Hippocampal formation (tissue), 2 donors: ENCODE measurements at places on chromosomes 7 and 10.

DNA sequence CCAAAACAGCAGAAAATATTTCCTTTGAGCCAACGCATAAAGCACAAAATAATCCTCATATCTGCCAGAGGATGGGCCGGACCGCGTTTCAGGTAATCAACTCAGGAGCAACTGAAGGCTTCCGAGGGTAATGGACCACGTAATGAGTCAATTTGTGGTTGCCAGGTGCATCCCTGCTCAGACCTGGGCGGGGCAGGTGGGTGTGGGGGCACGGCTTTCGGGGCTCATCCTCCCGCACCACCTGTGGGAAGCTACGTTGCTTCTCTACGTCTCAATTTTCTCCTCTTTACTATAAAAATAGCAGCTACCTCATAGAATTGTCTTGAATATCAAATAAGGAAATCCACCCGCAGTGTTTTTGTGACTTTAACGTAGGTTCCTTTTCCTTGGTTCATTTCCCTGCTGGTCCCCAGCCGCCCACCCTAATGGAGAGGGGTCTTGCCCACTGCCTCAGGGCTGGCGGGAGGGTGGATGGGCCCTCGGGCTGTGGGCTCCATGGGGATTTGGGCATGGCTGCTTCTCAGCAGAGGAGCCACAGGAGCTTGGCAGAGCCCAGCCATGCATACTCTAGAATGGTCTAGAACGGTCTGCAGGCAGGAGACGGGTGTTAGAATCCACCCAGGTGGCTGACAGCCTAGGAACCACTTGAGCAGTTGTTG, 324.7 kb downstream of the ADARB2 start:
- DNase-seq, result no peak

DNA sequence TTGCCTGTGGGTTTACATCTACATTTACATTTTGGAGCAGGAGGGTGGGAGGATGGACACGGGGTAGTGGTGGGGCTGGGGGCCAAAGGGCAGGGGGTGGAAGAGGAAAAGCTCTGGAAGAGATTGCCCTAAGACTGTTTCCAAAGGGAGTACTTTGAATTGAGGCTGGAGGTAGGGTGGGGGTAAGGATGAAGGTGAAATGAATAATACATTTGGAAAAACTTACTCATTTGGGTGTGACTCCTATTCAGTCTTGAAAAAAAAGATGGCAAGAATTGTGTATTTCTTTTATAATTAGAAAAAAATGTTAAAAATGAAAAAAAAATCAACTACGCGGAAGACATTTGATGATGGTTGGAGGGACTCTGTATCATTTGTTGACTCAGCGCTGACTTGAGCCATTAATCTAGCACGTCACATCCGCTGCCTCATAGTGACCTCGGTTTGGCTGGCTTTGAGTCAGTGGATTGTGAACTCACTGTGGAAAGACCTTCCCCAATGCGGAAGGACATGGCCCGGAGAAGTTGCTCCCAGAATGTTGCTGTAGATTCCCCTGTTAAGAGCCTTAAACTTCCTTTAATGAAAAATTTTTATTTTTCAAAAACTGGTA, 2.8 kb downstream of the FAM180A start:
- DNase-seq, result no peak

DNA sequence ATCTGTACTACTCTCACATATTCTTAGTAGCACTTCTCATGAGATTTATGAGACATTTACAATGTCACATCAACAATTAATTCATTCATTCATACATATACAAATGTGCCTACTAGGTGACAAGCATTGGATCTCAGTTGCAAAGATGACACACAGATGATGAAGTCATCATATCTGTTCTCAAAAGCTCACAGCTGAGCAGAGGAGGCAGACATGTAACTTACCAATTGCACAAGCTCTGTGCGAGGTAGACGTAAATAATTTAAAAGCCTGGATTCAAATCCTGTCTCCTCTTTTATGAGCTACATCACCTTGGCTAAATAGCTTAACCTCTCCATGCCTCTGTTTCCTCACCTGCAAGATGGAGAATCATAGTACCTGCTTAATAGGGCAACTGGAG, 109.4 kb upstream of the FAM133B start:
- DNase-seq, result no peak

DNA sequence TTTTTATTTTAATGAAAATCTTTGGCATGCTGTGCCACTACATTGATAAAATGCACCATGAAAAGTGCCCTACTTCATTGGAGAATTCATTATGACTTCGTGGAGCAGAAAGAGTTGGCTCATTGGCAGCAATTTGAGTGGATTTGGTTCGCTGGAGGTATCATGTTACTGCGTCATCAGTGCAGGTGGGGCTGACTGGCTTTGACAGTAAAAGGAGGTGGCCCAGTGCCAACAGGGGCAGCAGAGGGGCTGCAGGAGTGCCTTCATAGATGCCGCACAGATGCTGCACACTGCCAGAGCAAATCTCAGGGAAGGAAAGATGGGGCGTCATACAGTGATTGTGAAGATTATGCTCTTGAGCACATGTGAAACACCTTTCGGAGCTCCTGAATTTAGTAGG, 22.2 kb downstream of the FZD1 start:
- no peak for DNase-seq

GRCh38 chr7:16450366-16450765, 15.2 kb downstream of the SOSTDC1 start:
- DNase-seq, result peak; percentile 36

DNA sequence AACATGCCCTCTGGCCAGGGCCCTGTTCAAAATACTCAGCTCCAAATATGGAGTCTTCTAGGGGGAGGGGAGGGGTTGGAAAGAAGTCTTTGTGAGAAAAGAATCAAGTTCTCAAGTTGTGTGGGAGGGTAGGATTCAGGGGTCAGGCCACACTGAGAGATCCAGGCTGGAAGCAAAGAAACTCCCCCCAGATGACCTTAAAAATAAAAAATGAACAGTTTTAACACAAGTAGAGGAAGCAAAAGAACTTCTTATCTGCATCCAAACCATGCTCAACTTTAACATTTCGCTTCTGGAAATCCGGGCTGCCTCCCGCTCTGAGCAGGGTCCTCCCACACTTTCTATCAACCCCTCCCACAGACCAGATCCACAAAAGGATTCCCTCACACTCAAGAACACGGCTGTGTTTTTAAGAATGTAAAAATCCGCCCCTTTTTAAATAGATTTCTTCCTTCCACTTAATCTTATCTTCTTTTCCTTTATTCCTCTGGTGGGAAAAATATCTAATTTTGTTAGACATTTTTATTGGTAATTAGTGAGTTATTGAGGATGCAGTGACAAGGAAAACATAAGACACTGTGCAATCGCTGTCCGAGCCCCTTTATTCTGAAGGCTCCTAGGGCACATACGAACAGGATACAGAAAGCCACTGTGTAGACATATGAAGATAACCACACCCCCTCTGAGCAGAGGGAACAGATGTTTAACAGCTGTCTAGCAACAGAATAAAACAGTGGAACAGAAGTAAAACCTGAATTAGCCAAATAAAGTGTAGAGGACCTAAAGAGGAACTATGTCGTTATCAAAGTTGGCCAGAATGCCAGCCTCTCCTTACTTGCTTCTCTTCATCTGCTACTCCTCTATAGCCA, 43.8 kb downstream of the CYTH3 start:
- no peak for DNase-seq

GRCh38 chr7:37089972-37090371, 358.7 kb downstream of the ELMO1 start:
- DNase-seq, result no peak

DNA sequence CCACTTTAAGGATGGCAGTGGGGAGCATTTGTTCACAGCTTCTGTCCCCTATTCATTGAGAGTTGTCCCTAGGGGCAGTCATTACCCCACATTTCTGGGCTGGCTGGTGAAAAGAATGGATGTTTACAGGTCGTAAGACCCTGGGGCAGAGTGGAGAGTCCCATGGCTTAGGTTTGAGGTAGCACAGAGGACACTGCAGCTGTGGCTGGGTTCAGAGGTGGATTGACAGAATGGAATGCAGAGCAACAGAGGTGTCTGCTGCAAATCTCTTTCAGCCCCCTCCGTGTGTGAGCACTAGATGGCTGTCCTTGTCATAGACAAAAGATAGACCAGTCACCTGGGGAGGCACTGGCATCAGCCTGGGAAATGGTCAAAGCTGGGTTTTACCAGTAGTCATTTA, 141.9 kb downstream of the CACNB2 start:
- no peak for DNase-seq

DNA sequence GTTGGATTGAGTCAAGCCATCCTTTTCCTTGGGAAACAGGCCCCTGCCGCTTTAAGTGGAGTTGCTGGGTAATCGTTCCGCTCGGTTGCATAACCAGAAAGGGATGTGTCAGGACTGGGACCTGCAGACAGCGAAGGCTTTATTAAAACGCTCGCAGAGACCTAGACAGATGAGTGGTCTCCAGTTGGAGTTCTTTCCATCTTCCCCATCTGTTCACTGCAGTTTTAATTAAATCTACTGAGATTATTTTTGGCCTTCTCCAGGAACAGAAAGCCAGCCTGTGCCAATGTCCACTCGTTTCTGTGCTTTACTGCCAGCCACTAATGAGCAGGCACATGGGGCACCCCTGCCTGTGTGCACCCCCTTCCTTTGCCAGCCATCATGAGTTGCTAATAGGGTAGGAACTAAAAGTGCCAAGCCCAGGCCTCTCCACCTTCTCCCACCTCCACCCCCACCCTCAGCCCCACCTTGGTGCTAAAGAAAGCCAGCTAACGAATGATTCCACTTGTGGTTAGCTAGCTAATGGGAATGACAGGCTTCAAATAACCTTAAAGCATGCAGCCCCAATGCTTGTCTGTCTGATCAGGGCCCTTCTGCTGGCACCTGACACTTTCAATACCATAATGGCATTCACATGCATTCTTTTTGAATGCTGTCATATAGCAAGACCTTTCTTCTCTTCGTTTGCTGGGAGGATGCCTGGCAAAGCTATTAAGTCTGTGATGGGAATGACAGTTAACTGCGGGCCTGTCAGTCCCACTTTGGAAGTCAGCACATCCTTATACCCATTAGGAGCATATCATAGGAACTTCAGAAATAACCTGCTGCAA, 556.8 kb upstream of the GALNT17 start:
- DNase-seq, result no peak

DNA sequence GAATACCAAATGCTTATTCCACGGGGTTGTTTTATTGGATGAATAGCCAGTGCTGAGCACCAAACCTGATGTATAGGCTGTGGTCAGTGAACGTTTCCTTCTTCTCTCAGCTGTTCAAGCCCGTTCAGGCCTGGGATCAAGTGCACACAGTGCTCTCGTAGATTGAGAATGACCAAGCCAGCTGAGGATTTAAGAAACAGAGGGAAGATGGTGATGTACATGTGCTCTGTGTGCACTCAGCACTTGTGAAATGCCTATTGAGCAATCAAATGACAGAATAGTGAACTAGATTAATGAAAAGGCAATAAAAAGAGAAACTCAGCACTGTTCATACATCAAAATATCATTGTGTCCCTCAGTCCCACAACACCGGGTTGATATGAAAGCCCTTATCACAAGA, 302.5 kb downstream of the BMPER start:
- DNase-seq, result no peak

GRCh38 chr7:38756521-38756920, 125.3 kb upstream of the AMPH start:
- DNase-seq, result no peak

GRCh38 chr10:54609423-54609822, 191.6 kb downstream of the PCDH15 start:
- no peak for DNase-seq

GRCh38 chr10:60032723-60033122, 126.4 kb upstream of the CCDC6 start:
- no peak for DNase-seq

GRCh38 chr10:101939008-101939648, 95.5 kb upstream of the KCNIP2 start:
- DNase-seq, result no peak

DNA sequence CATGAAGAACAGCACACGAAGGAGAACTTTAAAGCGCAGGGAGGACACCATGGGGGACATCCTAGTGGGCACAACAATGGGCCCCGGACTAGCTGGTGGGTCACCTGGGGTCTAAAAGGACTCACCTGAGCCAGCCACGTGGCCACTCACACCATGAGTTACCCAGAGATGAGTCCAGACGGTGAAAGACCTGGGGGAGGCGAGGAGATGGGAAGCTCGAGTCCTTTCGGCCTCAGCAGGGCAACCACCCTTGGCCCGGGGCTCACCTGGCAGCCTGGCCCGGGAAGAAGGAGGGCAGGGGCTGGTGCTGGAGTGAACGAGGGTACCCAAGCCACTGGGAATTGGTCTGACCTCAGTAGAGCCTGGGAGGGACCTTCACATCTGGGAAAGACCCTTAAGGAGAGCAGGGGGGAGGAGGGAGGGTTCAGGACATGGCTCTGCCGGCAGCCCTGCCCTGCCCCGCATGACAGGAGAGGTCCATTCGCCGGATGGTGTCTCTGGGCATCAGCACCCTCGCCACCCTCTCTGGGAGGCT, 5.7 kb downstream of the GIGYF1 start:
- no peak for DNase-seq

GRCh38 chr7:154591544-154591943, 411.4 kb downstream of the PAXIP1 start:
- DNase-seq, result peak; percentile 78

- no peak for DNase-seq
Observed at GRCh38 chr10:63396133-63396761, 69.5 kb downstream of the JMJD1C start.

DNA sequence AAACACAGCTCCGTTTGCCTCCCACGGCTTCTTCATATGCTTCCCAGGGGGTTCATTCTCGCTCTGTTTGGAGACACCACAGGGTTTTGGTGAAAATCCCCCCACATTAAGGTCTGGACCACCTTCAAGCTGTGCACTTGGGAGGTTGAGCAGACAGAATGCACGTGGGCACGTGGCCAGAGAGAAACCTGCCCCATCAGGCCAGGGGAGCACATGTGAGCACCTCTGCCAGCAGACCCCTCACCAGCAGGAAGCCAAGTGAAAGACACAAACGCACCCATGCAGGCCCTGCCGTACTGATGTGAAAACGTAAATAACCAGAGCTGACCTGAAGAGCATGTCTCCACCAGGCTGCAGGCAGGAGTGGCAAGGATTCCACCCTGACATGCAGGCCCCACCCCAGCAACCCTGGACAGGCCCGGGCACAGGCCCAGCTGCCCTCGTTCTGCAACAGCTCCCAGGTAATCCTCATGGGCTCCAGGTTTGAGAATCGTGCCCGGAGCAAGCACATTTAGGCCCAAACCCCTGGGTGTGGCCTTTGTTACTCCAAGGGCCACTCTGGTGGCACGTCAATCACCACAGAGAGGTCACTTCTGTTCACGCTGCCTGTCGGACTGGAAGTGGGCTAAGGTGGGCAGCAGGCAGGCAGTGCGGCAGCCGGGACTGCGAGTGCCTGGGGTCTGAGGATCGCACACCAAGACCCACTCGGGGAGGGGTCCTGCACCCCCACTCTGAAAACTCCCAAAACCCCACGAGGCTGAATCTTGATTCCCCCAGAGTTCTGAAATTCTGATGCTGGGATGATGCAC, 184.4 kb downstream of the PTPRN2 start:
- no peak for DNase-seq

- no peak for DNase-seq
Observed at GRCh38 chr7:51090411-51090810, 226.2 kb downstream of the COBL start.

DNA sequence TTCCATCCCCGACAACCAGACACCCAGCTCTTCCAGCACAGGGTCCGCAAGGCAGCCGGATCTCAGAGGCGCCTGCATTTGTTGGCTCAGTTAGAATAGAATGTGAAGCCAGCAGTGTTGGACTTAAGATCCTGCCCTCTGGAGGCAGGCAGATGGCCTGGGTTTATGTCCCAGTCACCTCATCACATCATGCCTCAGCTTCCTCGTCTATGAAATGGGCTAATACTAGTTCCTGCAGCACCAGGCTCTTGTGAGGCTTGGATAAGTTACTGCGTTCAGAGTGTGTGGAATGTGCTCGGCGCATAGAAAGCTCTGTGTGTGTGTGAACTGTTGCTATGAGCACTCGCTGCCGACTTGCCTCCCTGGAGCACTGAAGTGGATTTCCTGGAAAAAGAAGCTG, 202.5 kb upstream of the GPR26 start:
- DNase-seq, result no peak
